ENCODE measurements at places on chromosomes 2 and 18. TPM values are rescaled to one million over a fixed set of nuclear protein-coding genes. Genes with fewer than 3 reads are reported as not detected.

The ALPI gene
- total RNA-seq, result not detected

The TNFRSF11A gene
- total RNA-seq, result 4.2 TPM

The CNDP1 gene
- total RNA-seq, result not detected

The KHK gene
- total RNA-seq, result 5.5 TPM

The APLF gene
- 2.3 TPM for total RNA-seq

DNA sequence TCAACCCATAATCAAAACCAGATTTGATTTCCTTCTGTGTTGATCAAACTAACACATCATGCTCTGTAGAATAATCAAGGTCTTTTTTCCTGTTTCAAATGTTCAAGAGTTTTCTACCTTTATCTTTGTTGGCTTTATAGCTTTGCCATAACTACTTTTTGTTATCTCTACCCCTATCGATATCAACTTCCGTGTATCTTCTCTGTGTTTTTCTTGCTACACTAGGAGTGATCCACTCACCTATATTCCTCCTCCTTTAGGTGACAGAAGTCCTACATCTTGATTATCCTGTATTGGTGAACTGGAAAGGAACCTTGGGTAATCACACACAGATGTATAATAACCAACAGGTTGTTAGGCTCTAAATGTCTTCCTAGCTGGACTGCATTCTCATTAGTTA, 85.5 kb downstream of the LTBP1 start:
- DNase-seq, result no peak

- no peak for DNase-seq
Observed at GRCh38 chr2:140841141-140841540, 1289.7 kb downstream of the LRP1B start.

- DNase-seq, result no peak
Observed at GRCh38 chr2:48566592-48567310, 36.8 kb downstream of the STON1 start.

DNA sequence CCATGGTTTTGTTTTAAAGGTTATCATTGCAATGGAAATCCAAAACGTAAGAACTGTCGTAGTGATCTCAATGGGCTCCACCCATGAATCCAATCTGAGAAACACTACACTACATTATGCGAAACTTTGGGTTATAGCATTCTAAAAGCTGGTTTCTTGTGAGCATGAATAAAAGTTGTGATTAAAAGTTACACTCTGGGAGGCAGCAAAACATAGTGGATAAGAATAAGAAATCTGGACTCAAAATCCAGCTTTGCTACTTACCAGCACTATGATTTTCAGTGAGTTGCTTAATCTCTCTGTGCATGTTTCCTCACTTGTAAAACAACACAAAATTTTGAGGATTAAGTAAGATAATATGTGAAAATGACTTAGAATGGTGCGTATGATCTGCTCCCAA, 25.7 kb upstream of the THOC1 start:
- DNase-seq, result no peak

DNA sequence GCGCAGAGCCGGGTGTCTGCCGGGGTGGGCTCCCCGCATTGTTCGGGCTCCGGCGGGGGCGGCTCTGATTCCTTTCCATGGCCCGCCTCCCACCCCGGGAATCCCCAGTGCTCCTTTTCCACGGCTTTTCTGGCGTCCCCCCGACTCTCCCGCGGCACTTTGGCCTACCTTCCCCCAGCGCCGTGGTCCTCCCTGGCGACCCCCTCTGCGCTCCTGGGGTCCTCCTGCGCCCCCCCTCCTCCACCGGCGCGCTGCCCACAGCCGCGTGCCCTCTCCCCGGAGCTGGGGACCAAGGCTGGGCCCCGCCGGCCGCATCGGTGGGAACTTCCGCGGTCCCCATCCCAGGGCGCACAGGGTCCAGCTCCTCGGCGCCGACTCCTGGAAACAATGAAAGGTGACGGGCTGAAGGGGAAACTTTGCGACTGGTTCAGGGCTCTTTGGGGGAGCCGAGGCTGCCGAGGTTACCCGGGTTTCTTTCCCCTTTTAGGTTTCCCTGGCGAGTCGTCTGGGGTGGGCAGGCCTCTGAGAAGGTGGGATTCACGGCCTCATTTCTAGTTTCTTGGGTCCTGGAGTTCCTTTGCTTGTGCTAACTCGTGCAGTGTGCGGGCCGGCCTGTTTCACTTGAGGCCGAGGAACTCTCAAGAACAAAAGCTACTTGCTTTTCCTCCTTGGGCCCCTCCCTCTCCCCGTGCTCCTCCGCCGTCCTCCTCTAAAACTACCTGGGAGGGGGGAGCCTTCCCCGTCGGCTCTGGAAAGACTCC, 2.2 kb downstream of the TGIF1 start:
- no peak for DNase-seq

- DNase-seq, result no peak
Observed at GRCh38 chr2:38095079-38095995, 19.4 kb upstream of the CYP1B1 start.

DNA sequence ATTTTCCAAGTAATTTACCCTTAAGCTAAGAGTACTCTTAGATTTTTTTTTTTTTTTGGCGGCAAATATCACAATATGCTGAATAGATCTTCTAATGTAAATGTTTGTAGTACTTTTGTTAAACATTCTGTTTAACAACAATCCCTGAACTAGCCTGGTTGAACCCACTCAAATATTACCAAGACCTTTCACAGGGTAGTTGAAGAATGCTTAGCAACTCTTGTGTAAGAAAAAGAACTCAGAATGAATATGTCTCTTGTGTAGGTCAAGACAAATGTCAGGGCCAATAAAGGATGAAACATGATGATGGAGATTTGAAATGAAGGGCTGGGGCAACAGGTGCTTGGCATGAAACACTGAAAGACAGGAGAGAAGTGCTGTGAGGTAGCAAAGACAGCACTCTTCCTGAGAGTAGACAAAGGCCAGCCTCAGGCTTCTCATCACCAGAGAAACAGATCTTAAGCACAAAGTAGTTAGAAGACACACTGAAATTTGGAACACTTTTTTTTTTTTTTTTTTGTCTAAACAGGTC, 597.3 kb downstream of the ERBB4 start:
- no peak for DNase-seq

- no peak for DNase-seq
Observed at GRCh38 chr2:85844486-85844885, 44.3 kb downstream of the ST3GAL5 start.

GRCh38 chr2:121519732-121520640, 10.7 kb upstream of the RNU4ATAC start:
- no peak for DNase-seq

Data from epithelial cell of proximal tubule (primary cell).